ENCODE measurements at places on chromosomes 2 and 18.
A peak's percentile ranks its signal among the peaks of the same experiment; 100 is the strongest.

DNA sequence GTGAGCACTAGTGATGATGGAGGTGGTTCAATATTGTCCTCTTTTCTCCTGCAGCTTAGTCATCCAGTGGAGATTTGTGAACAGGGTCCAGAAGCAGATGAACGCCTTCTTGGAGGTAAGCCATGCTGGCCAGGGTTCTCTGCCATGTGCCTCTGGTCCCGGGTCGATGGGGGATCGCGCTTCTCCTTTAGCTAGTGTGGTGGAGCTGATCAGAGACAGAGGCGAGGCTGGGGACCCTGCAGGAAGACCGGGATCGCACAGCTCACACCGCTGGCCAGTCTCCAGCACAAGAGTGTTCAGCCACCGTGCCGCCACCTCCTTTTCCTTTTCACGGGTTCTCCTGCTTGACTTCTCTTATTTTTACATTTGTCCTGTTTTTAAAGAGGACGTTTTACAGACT lies 243.4 kb downstream of the ALPK2 start:
- no peak for DNase-seq

DNA sequence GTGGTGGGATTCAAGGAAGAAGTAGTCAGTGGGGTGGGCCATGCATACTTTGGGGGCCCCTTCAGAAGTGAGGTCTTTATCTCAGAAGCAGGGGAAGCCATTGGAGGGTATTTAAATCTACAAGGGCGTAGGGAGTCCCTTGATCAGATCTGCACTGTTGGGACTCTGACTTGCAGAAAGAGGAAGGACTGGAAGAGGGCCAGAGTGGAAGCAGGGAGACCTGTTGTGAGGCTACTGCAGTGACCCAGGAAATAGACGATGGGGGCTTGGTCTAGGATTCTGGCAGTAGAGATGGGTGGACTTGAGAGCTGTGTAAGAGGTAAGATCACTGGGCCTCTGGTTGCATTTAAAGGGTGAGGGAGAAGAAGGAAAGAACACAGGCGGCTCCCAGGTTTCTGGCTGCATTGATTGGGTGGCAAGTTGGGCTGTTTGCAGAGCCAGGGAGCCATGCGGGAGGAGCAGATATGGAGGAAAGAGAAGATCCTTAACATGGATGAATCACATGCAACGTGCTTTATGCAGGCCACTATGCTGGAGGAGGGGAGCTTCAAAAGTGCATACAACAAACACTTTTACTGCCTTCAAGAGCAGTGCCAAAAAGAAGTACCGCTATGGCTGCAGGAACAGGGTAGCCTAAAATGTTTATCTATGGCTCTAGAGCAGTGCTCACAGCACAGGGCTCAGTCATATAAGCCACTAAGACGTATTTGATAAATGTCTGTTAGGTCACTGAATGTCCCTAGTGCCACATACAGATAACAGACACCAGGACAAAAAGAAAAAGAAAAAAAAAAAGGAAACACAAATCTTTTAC lies 2.3 kb downstream of the SFXN5 start:
- no peak for DNase-seq

- DNase-seq, result no peak
Measured at GRCh38 chr2:10238396-10238795, 64.3 kb upstream of the HPCAL1 start.

- no peak for DNase-seq
Measured at GRCh38 chr18:58844871-58845270, 19.8 kb upstream of the ZNF532 start.

- DNase-seq, result no peak
Measured at GRCh38 chr2:143486976-143487375, 357.8 kb downstream of the ARHGAP15 start.

DNA sequence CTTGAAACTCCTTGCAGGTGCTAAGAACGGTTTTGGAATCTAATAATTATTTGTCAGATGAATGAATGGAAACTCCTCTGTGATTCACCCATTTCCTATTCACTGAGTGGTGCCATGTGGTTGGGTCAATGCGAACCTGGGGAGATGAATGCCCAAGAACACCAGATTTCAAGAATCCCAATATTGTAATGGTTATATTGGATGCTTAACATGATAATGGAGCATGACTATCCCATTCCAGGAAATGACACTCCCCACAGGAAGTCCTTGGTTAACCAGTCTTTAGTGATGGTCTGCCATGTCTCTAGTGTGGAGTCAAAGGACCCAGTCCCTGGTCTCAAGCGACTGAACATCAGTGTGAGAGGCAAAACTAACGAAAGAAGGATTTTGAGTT lies 67.9 kb upstream of the ST3GAL5 start:
- no peak for DNase-seq

DNA sequence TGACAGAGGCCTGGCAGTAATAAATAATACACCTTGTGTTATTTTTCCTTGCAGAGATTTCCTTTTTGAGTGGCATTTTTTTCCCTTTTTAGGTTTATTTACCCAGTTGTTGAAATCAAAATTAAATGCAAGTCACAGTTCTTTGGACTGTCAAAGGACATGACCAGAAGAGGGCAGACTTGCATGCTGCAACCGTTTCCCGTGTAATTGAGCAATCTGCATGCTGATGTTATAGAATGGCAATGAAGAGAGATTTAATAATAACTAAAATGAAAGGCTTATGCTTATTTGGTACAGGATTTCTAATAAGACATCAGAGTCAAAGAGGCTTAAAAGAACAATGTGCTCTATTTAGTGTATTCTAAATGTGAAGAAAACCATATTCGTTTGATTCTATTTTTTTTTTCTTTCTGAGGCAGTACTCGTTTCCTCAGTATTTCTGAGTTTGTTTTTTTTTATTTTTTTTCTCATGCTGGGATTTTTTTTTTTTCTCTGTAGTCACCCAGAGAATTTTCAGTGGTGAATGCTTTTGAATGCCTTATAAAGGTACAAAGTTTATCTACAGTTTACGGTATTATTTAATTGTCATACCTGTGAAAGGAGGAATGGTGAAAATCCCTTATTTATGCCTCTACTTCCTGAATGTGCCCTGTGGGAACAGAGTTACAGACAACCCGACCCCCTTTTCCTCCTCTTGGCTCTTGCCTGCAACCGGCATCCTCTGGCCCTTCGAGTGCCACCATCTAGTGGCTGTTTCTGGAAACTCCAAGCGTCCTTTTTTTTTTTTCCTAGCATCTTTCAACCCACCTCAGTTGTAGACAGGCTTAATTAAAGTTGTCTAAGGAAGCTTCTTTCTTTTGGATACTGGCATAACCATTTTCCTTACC lies 368.5 kb downstream of the LRRTM1 start:
- DNase-seq, result peak; percentile 38

GRCh38 chr2:43894743-43895142 lies 56.0 kb downstream of the ABCG8 start:
- DNase-seq, result no peak

GRCh38 chr2:233676046-233676445 lies 4.3 kb downstream of the UGT1A9 start:
- DNase-seq, result no peak

- no peak for DNase-seq
Measured at GRCh38 chr2:231318436-231318835, 77.1 kb upstream of the B3GNT7 start.

- no peak for DNase-seq
Measured at GRCh38 chr2:113085542-113085941, 17.8 kb downstream of the IL1F10 start.

GRCh38 chr2:233421091-233421816 lies 67.0 kb downstream of the DGKD start:
- no peak for DNase-seq

- DNase-seq, result no peak
Measured at GRCh38 chr2:152950126-152950525, 231.7 kb downstream of the ARL6IP6 start.

GRCh38 chr2:60324536-60324935 lies 228.9 kb downstream of the BCL11A start:
- DNase-seq, result no peak

GRCh38 chr2:164457271-164457670 lies 164.0 kb downstream of the GRB14 start:
- DNase-seq, result no peak

- no peak for DNase-seq
Measured at GRCh38 chr2:225381609-225382008, 17.9 kb upstream of the NYAP2 start.

- no peak for DNase-seq
Measured at GRCh38 chr2:127563458-127564428, 28.3 kb downstream of the MYO7B start.

DNA sequence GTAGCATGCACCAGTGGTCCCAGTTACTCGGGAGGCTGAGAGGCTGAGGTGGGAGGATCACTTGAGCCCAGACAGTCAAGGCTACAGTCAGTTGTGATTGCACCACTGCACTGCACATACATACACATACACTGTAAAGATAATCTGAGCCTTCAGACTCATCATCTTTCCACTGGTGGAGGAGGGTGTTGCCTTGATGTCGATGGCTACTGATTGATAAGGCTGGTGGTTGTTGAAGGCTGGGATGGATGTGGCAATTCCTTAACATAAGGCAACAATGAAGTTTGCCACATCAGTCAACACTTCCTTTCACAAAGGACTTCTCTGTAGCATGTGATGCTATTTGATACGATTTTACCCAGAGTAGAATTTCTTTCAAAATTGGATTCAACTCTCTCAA lies 118.8 kb downstream of the IKZF2 start:
- DNase-seq, result no peak

GRCh38 chr18:48138660-48139430 lies 208.4 kb upstream of the SMAD2 start:
- no peak for DNase-seq

DNA sequence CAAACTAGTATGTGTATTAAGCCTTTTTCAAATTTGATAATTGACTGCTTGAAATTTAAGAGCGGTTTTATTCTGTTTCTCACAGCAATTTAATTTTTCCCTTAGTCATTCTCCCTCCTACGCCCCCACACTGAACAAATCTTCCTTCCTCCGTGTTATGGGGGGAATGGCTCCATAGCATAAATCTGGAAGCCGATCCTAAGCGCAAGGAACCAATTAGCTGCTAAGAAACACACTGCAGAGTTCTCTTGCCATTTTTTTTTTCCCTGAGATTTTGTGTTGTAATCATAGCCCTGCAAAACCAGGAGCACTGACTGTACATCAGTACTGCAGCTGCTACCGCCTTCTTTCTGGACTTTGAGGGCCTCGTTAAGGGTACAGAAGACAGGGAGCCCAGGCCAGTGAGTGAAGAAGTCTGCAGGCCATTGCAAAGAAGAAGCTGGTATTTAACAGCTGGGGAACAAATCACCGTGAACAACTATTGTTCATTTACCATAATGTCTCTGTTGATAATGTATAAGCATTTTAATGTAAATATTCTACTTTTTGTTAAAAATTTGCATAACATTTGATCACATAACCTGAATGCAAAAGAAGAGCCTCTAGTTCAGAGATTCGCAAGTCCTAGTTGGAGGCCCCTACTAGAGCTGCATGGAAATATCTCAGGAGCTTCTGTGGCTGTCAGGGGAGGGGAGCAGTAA lies 264.0 kb downstream of the LRATD1 start:
- no peak for DNase-seq

DNA sequence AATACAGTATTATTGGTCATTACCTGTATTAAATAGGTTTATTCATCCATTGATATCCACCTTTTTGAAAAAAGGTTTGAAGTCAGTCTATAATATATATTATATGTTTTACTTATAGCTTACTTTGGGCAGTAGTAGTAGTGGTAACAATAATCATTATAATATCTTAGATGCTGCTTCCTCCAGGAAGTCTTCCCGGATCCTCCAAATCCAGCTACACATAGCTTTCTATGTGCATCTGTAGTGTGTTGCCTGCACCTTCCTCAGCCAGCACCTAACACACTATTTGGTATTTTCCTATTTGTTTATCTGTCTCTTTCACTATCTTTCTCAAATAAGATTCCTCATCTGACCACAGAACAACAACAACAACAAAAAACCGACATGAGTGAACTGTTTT lies 81.0 kb downstream of the PRKCE start:
- no peak for DNase-seq

- DNase-seq, result no peak
Measured at GRCh38 chr18:76977684-76978232, 154.8 kb downstream of the MBP start.

DNA sequence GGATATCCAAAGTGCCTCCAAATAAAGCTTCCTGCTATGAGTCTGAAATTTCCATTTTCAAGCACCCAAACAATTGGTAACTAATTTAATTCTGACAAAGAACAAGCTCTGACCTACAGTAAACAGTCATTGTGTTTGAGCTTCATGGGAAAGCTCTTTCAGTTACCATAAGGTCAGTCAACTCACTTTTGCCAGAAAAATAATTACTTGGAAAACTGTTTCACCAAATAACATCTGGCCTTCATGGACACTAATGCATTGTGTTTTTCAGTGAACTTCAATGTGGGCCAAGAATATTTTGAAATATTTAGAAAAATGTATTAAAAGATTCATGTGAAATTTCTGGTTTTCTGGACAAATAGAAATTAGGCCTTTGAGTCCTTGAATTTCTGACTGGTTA lies 369.9 kb downstream of the GALR1 start:
- no peak for DNase-seq

GRCh38 chr2:177535958-177536504 lies 143.5 kb downstream of the AGPS start:
- no peak for DNase-seq

- DNase-seq, result no peak
Measured at GRCh38 chr2:24577481-24577880, 86.4 kb downstream of the NCOA1 start.

- peak; percentile 81 for DNase-seq
Measured at GRCh38 chr2:33521791-33522281, 45.4 kb downstream of the RASGRP3 start.

- no peak for DNase-seq
Measured at GRCh38 chr2:48983551-48983950, 170.8 kb downstream of the FSHR start.

DNA sequence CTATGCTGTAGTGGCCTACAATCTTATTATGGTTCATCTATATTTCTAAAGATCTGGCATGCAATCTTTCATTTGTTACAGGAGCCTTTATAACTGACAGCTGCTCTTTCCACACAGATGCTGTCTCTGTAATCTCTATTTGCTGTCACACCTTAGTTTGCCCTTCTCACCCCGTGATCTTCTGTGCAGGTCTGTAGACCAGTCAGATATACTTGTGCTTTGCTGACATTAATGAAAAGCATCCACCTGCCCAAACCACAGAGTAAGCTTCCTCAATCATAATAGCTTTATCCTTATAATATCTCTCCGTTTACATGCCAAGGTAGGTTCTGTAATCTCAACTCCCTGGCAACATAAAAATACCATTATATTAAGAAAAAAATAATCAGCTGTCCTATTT lies 122.4 kb downstream of the GRB14 start:
- no peak for DNase-seq

GRCh38 chr2:80113399-80113798 lies 191.2 kb downstream of the LRRTM1 start:
- no peak for DNase-seq

DNA sequence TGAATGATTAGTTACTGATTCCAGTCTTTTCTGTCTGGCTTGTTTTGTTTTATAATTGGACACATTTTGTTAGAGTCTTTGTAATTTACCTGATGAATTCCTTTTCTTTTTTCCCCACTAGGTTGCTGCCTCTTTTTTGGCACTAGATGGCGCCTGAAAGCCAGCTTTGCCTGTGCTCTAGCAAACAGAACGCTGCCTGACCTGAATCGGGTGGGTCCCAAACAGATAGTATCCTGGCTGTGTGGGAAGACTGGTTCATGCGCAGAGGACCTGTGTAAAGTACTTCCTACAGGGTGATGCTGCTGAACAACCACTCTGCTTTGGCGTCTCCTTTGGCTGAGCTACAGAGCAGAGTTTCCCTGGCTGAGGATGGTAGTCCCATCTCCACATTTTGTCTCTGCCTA lies 288.2 kb downstream of the IKZF2 start:
- DNase-seq, result no peak

Measured in astrocyte of the cerebellum (primary cell).